ENCODE measurements at places on chromosomes 5 and 9.

- H3K27ac ChIP-seq: no peak overlapping the region
- peaks cover 26% of the 10 kb centered on the region for H3K27me3 ChIP-seq
- no peak for DNase-seq
- H3K4me1 ChIP-seq: peaks cover 20% of the 10 kb centered on the region
- peaks cover 5% of the 10 kb centered on the region for H3K36me3 ChIP-seq
- no peak overlapping the region for H3K4me3 ChIP-seq
Observed at GRCh38 chr9:96177005-96177718, 124.8 kb downstream of the HSD17B3 start.

DNA sequence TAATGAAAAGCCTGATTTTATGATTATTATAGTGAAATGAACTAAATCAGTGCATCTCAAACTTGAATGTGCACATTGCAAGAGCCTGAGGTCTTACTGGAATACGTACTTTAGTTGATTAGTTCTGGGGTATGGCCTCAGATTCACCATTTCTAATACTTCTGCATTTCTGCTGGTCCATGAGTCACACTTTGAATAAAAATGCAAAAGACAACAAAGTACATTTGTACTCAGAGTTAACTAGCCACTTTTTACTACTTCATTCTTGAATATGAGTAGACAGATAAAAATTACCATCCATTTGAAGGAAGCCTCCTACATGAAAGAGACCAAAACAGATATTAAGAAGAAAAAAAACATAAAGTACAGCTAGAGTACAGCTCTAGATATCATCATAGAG lies 27.1 kb upstream of the PRR16 start:
- no peak overlapping the region for H3K4me3 ChIP-seq
- H3K36me3 ChIP-seq: no peaks in the 10 kb centered on the region
- no peak for DNase-seq

- peaks cover 11% of the 10 kb centered on the region for H3K4me1 ChIP-seq
- no peaks in the 10 kb centered on the region for H3K27me3 ChIP-seq
- peaks cover 91% of the 10 kb centered on the region for H3K36me3 ChIP-seq
- H3K27ac ChIP-seq: no peak overlapping the region
- no peak for DNase-seq
Observed at GRCh38 chr5:138557677-138558076, 14.6 kb upstream of the ETF1 start.

DNA sequence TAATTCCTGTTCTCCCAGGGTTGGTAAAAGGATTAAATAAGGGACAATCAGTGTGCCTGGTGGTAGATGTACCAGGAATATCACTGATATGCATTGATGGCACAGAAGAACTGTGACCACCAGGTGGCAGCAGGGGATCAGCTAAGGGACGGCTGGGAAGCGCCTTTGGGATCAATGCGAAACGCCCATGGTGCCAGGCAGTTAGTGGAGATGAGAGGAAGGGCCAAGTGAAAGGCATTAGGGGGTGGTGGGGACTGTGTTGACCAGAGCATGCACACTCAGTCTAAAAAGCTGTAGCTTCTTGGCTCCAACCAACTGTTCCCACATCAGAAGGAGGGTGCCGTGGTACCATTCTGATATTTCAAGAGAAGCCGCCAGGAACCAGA lies 55.6 kb downstream of the ARHGEF37 start:
- H3K27me3 ChIP-seq: no peaks in the 10 kb centered on the region
- DNase-seq: peak; percentile 82
- H3K4me3 ChIP-seq: no peak overlapping the region
- H3K36me3 ChIP-seq: peaks cover 24% of the 10 kb centered on the region

GRCh38 chr5:130462516-130462915 lies 558.3 kb downstream of the CHSY3 start:
- no peaks in the 10 kb centered on the region for H3K27me3 ChIP-seq
- H3K4me1 ChIP-seq: no peaks in the 10 kb centered on the region
- H3K27ac ChIP-seq: no peak overlapping the region
- H3K36me3 ChIP-seq: no peaks in the 10 kb centered on the region

DNA sequence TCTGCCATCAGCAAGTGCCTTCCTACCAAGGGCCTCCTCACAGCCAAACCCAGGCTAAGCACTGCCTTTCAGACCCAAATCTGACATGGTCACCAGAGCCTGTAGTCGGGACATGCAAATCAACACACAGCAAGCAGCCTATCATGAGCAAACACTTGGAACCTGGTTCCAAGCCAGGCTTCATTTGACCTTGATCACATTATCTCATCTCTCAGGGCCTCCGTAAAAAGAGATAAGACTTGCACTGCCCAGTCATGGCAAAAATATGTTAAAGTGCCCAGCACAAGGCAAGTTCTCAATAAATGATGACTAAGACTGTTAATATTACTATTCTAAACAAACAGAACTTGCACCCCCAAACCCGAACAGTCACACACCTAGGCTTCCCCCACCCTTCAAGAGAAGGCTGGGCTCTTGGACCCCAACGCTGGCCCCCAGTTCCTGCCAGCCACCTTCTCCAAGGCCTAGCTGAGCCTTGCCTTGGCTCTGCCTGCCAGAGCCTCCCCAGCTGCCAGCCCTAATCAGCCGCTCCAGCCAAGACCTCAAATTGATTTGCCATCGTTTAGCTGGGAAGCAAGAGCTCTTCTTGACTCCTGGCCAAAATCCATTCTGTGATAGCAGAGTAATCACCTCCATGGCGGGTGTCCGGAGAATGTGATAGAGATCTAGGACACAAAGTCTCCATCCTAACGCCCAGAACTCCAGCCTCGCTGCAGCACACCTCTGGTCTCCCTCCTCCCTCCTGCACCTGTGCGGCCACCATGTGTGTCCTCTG lies 18.7 kb downstream of the CPLX2 start:
- H3K36me3 ChIP-seq: no peaks in the 10 kb centered on the region
- peaks cover 61% of the 10 kb centered on the region for H3K27me3 ChIP-seq
- DNase-seq: no peak
- peaks cover 15% of the 10 kb centered on the region for H3K4me1 ChIP-seq
- no peak overlapping the region for H3K27ac ChIP-seq

DNA sequence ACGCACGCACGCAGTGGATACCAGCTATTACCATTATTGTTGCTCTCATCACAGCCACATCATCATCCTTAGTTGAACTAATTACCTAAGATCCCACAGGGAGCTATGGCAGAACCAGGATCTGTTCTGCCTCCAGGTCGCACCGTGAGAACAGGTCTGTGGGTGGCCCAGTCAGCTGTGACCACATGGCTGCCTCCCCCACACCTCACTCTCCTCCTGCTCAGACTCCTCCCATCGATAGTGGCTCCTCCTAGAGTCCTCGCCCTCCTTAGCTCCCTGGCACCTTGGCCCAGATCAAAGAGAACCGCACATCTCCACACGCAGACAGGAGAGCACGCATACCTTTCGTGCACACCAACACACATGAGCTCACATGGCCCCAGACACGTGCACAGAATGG lies 32.4 kb upstream of the RPL26L1 start:
- DNase-seq: no peak
- H3K36me3 ChIP-seq: peaks cover 25% of the 10 kb centered on the region

DNA sequence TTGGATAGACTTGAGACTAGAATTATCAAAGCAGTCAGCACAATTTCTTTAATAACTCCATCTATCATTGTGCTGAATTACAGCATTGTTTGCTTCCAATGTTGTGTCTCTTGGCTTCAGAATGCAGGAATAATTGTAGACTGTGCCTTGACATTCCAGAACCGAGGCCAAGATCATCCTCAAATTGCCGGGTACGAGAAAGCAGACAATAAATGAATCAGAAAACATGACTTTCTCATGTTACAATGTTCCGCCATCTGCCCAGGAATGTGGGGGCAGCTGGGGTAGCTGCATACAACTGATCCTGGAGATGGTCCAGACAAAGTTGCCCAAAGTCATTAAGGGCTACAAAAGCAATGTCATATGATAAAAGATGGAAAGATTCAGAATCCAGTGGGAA lies 206.2 kb upstream of the SGCD start:
- no peaks in the 10 kb centered on the region for H3K4me1 ChIP-seq
- no peaks in the 10 kb centered on the region for H3K27me3 ChIP-seq
- DNase-seq: no peak
- H3K4me3 ChIP-seq: no peak overlapping the region
- H3K27ac ChIP-seq: no peak overlapping the region
- H3K36me3 ChIP-seq: no peaks in the 10 kb centered on the region

DNA sequence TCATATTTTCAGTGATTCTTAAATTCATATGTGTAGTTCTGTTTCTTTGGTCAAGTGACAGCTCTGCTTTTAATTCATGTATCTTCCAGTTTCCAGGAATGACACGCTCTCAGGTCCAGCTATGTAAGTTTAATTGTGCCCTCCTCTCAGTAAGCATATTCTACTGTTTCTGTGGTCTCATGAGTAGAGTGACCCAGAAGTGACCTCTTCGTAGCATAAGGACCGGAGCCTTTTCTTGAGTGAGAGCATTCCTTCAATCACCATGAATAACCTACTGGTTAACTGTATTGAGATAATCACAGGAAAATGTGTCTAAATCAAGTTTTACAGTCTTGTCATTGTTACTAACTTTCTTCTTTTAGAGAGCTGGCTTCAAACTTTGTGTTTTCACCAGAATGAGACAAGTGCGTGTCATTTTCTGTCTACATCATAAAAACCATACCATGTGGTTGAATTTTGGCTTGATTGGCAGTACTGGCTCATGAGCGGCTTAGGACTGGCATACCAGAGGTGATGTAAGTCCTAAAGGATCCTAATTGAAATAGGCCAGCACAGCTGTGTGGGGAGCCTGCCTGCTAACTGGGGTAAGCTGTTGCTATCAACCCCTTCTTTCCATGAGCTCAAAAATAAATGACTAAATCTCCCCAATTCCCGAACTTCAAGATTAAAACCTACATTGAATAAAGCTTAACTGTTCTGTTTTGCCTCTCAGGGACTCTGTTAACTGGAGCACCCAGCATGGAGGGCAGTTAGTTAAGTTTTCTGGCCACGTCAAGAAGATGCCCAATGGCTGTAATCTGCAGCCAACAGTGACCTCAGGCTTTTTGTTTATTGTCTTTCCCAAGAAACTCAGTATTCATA lies 4.8 kb downstream of the ADAMTSL1 start:
- no peaks in the 10 kb centered on the region for H3K4me1 ChIP-seq
- no peak for DNase-seq
- no peak overlapping the region for H3K27ac ChIP-seq
- H3K36me3 ChIP-seq: peaks cover 3% of the 10 kb centered on the region
- H3K4me3 ChIP-seq: no peak overlapping the region

GRCh38 chr9:19201899-19202891 lies 28.3 kb upstream of the DENND4C start:
- no peak overlapping the region for H3K4me3 ChIP-seq
- no peak overlapping the region for H3K27ac ChIP-seq
- DNase-seq: no peak
- H3K27me3 ChIP-seq: no peaks in the 10 kb centered on the region
- no peaks in the 10 kb centered on the region for H3K36me3 ChIP-seq

DNA sequence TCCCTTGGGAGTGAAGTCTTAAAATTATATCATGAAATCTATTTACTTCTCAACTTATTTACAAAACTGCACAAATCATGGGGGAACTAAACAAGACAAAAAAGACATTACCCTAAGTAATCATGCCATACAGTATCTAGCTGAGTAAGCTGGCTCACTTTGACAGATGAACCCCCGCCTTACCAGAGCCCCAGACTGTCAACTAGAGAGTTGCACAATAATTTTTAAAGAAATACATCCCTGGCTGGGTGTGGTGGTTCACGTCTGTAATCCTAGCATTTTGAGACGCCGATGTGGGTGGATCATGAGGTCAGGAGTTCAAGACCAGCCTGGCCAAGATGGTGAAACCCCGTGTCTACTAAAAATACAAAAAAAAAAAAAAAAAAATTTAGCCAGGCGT lies 62.3 kb downstream of the LPAR1 start:
- DNase-seq: no peak
- H3K4me1 ChIP-seq: peaks cover 19% of the 10 kb centered on the region
- H3K4me3 ChIP-seq: no peak overlapping the region
- H3K27me3 ChIP-seq: no peaks in the 10 kb centered on the region
- H3K27ac ChIP-seq: no peak overlapping the region

DNA sequence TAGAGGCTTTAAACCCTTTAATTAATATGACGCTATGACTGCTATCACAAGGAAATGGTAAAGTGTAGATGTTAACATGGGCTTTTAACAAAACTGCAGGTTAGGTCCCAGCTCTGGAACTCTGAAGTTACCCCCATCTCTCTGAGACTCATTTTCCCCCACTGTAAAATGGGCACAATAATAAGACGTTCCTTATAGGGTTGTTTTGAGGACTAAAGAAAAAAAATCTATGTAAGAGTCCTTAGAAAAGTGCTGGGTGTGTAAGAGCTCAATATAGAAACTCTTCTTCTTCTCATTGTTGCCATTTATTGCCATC lies 45.8 kb upstream of the STK32A start:
- H3K27me3 ChIP-seq: no peaks in the 10 kb centered on the region
- no peaks in the 10 kb centered on the region for H3K36me3 ChIP-seq
- H3K4me1 ChIP-seq: peaks cover 16% of the 10 kb centered on the region

GRCh38 chr9:86500667-86501435 lies 146.6 kb upstream of the TUT7 start:
- H3K36me3 ChIP-seq: no peaks in the 10 kb centered on the region
- H3K4me1 ChIP-seq: no peaks in the 10 kb centered on the region
- H3K4me3 ChIP-seq: no peak overlapping the region
- no peaks in the 10 kb centered on the region for H3K27me3 ChIP-seq

GRCh38 chr9:106321394-106322180 lies 541.4 kb upstream of the ZNF462 start:
- no peak for DNase-seq
- H3K4me3 ChIP-seq: no peak overlapping the region
- no peaks in the 10 kb centered on the region for H3K36me3 ChIP-seq
- no peaks in the 10 kb centered on the region for H3K27me3 ChIP-seq
- no peaks in the 10 kb centered on the region for H3K4me1 ChIP-seq

- no peak overlapping the region for H3K4me3 ChIP-seq
- H3K36me3 ChIP-seq: no peaks in the 10 kb centered on the region
- peaks cover 6% of the 10 kb centered on the region for H3K4me1 ChIP-seq
- no peak for DNase-seq
Observed at GRCh38 chr5:95878417-95879323, 56.1 kb upstream of the GLRX start.

DNA sequence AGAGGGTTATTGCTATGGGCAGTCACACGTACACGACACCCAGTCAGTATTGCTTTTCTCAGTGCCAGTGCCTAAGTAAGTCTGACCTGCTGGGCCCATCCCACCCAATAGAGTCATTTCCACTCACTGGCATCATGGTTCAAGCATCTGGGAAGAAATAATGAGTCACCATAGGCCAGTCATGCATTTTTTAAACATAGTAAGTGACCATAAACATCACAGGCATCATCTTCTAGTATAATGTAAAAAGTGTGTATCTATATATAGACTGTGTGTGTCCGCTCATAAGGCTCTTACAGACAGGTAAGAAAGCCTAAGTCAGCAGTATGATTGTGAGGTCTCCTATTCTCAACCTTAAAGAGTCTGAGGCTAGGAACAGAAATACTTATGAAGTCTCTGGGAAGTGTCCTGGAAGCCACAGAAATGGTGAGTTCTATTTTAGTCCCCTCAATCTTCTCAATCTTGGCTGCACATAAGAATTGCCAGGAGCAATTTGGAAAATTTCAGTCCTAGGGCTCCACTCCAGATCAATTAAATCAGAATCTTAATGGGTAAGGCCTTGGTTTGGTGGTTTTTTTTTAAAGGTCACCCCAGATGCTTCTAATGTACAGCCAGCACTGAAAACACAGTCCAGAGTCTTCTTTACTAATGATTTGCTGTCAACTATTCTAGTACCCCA lies 65.2 kb downstream of the ZNF366 start:
- H3K4me3 ChIP-seq: no peak overlapping the region
- H3K27ac ChIP-seq: no peak overlapping the region
- H3K4me1 ChIP-seq: no peaks in the 10 kb centered on the region

All from Calu3 (cell line).